ENCODE measurements at places on chromosomes 6 and 20.

GRCh38 chr6:52596371-52597028 is 19.6 kb upstream of the TRAM2 start:
- DNase-seq = no peak

- DNase-seq = no peak
Observed at GRCh38 chr20:38144974-38145728, 19.9 kb downstream of the TGM2 start.

DNA sequence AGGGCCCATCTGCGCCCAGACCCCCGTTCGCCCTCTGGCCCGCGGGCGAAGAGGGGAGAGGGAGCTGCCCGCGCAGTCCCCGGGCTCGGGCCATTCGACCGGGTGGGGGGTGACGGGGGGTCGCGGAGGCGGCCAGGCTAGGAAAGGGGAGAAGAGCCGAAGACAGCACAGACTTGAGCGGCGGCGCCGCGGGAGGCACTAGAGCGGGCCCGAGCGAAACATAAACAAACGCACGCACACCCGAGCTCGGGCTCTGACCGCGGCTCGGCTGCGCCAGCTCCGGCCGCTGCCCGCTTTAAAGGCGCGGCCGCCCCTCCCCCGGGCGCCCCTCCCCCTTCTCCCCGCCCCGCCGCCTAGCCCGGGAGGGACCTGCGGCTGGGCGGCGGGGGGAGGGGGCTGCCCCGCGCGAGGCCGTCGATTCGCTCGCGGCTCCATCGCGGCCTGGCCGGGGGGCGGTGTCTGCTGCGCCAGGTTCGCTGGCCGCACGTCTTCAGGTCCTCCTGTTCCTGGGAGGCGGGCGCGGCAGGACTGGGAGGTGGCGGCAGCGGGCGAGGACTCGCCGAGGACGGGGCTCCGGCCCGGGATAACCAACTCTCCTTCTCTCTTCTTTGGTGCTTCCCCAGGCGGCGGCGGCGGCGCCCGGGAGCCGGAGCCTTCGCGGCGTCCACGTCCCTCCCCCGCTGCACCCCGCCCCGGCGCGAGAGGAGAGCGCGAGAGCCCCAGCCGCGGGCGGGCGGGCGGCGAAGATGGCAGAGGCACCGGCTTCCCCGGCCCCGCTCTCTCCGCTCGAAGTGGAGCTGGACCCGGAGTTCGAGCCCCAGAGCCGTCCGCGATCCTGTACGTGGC is at the start of gene FOXO3:
Gene FOXO3 (plus strand): TSS at position 455 of the 846 bp plus-strand sequence. CDS start 292 bp downstream, at position 747.
- no peak for DNase-seq

GRCh38 chr6:5151360-5151954 is 66.3 kb downstream of the PPP1R3G start:
- DNase-seq = no peak

DNA sequence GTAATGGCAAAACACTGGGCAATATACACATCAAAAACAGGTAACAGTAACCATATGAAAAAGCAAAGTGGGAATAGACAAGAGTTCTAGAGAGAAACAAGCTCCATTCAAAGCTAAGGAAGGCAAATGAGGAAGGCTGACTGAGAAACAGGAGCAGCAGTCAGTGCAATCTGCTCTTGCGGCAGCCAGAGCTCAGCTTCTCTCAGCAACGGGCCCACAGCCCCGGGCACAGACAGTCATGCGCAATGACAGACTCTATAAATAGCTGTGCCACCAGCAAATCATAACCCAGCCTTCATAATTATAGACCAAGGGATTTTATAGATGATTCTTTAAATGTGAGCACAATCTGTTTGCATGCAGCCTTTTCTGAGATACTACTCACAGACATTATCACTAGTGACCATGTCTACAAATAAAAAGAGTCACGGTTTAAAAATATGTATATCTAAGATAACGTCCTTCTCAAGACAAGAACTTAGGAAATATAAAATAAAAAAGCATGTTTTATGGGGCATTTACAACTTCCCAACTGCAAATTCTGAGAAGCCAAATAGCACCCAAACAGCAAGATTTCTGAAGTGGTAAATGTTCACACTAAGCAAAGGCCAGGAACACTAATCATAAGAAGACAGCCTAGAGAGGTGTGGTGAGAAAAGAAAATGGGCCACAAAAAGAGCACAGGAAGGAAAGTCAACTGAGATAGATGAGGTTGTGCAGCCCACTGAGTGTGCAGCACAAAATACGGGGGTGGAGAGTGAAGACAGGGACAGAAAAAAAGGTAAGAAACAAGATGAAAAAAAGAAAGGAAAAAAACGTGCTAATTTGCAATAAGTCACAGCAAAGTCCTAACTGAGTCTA is 39.9 kb upstream of the BEND6 start:
- no peak for DNase-seq

GRCh38 chr20:10463622-10464021 is 28.5 kb downstream of the SLX4IP start:
- no peak for DNase-seq

DNA sequence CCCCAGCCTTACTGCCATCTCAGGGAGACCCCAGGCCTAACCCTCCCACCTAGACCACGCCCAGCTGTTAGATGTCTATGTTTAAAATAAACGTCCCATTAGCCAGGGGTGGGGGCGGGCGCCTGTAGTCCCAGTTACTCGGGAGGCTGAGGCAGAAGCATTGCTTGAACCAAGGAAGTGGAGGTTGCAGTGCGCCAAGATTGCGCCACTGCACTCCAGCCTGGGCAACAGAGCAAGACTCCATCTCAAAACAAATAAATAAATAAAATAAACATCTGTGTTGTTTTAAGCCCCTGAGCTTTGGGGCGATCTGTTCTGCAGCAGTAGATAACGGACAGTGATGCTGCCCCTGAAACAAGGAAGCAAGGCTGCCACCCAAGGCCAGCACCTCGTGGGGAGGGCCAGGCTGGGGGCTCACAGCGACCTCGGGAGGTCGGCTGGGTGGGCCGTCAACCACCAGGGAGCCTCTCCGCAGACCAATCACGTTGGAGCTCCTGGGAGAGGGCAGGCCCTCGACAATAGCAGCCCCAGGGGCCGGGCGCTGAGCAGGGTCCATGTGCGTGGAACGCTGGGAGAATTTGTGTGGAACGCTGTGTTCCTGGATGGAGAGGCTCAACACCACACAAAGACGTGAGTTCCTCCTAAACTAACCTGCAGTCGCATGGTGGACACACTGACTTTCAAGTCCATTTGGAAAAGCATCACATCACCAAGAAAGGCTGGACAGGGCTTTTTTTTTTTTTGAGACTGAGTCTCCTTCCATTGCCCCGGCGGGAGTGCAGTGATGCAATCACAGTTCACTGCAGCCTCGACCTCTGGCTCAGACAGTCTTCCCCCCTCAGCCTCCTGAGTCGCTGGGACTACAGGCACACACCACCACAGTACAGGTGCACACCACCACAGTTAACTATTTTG is 1.0 kb upstream of the HELZ2 start:
- DNase-seq = no peak

DNA sequence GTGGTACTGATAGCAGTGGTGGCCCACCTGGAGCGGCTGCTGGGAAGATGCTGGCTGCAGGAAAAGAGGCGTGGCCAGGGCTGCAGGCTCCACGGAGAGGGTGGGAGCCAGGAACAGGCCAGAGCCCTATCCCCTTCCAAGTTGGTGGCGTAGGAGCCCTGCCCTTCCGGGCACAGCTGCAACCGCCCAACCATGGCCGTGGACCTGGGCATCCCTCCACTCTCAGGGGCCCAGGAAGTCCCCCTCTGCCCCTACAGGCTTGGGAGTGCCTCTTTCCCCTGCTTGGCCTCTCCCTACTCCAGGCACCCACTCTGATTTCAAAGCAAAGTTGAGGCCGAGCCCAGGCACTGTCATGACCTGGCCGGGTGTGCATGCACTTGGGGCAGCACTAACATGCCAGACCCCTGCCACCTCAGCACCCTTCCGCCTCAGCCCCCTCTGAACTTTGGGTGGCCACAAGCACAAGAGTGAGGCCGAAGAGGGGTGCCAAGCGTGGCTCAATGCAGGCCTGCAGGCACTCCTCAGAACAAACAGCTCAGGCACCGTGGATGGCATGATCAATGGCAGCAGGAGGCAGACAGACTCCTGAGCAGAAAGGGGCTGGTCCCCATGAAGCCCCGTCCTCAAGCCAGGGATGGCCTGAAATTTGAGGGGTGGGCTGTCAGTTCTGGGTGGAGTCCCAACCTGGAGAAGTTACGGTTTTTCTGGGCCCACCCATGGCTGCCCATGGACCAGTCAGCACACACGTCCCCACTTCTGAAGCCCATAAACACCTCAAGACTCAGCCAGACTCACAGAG is 200.3 kb upstream of the PRND start:
- DNase-seq = no peak

DNA sequence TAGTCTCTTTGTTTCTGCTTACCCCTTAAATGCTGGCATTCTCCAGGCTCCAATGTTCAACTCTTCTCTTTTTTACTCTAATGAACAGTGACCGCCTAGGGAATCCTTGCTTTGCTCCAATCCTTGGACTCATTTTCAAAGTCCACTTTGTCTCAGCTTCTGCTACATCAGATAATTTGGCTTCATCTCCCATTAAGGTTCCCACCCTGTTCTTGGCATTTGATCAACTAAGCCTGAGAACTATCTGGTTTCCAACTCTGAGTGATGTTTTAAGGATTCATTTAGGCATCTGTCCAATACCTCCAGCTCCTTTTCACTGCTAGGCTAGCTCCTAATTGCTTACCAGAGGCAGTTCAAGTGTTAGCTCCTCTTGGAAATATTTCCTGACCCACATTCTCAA is 64.9 kb downstream of the ME1 start:
- DNase-seq = no peak

DNA sequence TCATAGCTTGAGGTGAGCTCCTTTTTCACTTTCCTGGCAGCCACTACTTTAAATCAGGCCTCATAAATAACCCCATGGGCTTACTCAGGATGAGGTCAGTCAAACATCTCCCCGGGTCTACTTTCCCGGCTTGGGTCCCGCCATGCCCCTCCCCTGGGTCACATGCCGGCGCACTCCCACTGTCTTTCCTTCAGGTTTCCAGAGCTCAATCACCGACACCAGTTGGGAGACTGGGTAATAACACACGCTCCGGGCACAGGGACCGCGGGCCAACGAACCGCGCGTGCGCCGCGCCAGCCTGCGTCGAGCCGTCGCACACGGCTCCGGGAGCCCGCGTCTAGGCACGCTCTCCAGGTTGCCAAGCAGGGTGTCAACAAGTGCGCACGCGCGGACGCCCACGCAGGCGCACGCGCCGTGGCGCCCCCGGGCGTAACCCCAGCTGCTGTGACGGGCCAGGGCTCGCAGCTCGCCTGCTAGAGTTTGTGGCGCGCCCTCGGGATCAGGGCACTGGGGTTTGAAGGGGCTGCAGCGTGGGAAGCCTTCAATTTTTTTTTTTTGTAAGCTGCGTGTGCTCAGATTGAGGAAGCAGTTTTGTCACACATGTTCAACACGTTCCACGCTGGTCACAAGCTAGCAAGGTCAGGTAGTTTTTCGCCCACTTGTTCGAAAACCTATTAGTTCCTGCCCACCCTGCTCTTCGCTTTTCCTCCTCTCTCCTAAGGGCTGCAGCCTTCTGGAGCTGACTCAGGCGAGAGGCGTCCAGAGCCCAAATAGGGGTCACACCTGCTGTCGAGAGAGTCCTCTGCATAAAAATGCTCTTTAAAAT is 31.8 kb downstream of the TFAP2B start:
- no peak for DNase-seq

- DNase-seq = no peak
Observed at GRCh38 chr6:1538369-1538768, 71.3 kb upstream of the FOXC1 start.

- DNase-seq = no peak
Observed at GRCh38 chr20:61806995-61807394, 258.7 kb downstream of the TAF4 start.

GRCh38 chr20:57881466-57882385 is 171.9 kb upstream of the PMEPA1 start:
- DNase-seq = no peak

- DNase-seq = no peak
Observed at GRCh38 chr20:3660262-3661059, 2.7 kb downstream of the GFRA4 start.

DNA sequence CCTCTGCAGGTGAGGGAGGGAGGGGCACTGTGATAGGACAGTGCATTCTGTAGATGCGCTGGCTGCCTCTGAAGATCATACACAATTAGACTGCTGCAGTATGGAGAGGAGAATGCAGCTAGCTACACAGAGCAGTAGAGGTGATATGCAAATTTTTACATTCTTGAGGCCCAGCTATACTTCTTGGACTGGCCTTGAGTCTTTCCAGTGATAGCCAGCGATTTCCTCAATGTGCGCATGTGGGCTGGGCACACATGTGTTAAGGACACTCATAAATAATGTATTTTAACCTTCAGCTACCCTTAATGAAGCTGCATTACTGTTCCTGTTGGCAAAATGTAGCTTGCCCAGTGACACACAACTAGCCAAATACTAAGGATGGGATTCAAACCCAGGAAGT is 19.0 kb downstream of the TTPAL start:
- no peak for DNase-seq

- no peak for DNase-seq
Observed at GRCh38 chr20:18672834-18673233, 85.0 kb downstream of the DTD1 start.

- DNase-seq = no peak
Observed at GRCh38 chr6:71153755-71154325, 134.8 kb upstream of the OGFRL1 start.

GRCh38 chr20:33280775-33281174 is 2.2 kb upstream of the BPIFB1 start:
- no peak for DNase-seq

GRCh38 chr20:44153636-44154043 is 33.3 kb downstream of the JPH2 start:
- no peak for DNase-seq

DNA sequence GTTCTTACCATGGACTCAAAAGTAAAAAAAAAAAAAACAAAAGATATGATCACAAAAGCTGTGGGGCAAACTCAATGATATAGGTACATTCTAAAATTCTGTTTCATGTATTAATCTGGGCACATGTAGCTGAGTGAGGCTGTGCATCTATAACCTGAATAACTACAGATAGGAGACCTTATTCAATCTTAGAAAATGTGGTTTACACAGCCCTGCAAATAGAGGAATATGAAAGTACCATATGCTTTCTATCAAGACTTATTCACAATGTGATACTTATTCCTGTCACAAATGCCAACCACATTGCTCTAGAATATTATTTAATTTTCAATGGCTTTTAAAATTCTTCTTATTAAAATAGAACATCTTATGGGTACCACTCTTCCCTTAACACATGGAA is 3.1 kb upstream of the SPACA1 start:
- DNase-seq = no peak

GRCh38 chr20:62606551-62607201 is 35.6 kb upstream of the SLCO4A1 start:
- DNase-seq = no peak

GRCh38 chr6:34890533-34890925 is 1.5 kb downstream of the ANKS1A start:
- DNase-seq = no peak

DNA sequence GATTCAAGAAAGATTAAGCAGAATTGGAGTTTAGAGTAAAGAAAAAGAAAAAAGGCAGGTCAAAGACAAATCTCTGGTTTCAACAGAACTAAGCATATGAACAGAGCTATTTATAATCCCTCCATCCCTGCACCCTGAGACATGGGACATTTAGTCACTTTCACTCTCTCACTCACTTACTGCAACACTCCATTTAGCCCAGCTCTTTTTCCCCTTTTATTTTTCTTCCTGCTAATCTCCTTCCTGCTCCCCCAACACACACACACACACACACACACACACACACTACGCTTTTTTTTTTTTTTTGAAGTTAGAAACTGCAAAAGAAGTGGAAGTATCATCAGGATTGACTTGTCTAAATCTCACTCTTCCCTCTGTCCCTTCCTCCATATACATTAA is 45.1 kb upstream of the TBC1D7 start:
- DNase-seq = no peak
